ENCODE measurements at places on chromosomes 2 and 18.
A peak's percentile ranks its signal among the peaks of the same experiment; 100 is the strongest.

DNA sequence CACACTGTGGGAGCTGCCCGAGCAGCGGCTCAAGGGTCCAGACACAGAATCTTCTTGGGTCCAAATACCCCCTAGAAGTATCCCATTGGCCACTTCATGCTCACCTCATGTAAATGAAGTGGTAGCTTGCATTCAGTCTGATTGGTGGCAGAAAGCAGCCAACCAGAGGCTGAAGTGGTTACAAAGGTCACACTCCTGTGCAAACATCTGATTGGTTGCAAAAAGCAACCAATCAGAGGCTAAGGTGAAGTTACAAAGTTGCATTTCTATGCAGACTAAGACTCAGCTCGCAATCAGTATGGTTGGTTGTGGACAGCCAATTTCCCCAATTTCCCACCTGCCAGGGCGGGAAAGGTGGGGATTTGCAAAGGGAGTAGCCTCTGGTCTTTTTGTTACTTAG is 94.3 kb downstream of the DGKD start:
- no peak for DNase-seq

GRCh38 chr18:45551142-45551815 is 64.0 kb upstream of the SLC14A2 start:
- no peak for DNase-seq

DNA sequence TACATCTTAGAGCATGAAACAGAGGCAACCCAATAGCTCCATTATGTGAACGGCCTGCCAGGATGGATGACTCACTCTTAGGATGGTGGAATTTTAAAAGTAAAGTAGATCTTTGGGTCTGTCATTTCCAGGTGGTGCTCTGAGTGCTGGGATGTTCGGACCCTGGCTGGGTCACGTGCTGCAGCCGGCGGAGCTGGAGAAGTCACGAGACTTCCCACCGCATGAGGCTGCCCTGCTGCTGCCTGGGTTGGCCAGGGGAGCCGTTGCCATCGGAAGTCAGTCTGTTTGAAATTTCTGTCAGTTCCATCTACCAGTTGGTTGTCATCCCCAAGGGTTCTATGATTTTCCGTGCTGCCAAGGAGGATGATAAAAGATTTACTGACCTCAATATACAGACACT is 93.3 kb upstream of the ALKAL2 start:
- no peak for DNase-seq

GRCh38 chr2:25557179-25558036 is 116.0 kb downstream of the DTNB start:
- DNase-seq, result no peak

DNA sequence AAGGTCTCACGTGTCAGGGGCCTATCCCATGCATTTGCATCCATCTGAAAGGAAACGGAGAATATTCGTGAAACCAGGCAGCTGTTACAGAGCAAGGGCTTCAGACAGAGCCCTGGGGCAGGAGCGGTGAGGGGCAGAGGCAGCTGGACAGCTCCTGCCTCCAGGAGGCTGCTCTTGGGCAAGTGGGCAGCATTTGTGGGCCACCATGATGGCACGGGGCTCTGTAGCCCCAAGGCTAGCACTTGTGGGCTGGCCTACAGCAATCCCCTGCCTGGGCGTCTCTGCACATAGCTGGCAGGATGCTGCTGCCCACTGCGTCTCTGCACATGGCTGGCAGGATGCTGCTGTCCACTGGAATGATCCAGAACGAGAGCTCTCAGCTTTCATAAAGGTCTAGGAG is 52.8 kb upstream of the PTMA start:
- DNase-seq, result no peak

GRCh38 chr2:122105171-122105876 is 349.9 kb downstream of the TSN start:
- no peak for DNase-seq

GRCh38 chr18:3257627-3258120 is 4.3 kb upstream of the MYL12B start:
- DNase-seq, result no peak

GRCh38 chr2:59047373-59047995 is 806.4 kb upstream of the FANCL start:
- no peak for DNase-seq

- DNase-seq, result no peak
Measured at GRCh38 chr18:11883153-11883552, 25.0 kb downstream of the MPPE1 start.

DNA sequence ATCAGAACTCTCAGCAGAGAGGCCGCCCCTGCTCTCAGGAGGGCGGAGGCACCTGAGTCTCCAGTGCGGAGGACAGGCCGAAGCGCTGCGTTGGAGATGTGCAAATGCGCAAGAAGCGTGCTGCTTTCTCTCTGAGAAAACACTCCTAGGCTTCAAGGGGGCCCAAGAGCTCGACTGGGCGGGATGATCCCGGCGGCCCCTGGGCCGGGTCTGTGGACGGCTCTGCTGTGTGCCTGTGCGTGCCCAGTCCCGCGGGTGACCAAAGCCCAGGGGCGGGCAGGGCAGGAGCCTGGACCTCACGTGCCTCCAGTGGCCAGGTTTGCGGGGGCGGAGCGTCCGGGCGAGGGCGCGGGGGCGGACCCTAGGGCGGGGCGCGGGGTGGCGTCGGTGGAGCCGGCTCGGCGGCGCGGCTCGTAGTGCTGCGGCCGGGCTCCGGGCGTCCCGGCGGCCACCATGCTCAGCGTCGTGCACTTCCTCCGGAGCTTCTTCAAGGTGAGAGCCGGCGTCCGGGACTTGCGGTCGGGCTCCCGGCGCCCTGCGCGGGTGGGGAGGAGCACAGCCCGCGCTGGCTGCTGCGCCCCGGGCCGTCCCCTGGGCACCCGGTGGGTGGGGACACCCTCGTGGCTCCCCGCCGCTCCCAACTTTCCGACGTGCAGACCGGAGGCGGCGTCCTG is at the start of gene ARHGEF4:
ARHGEF4 (plus strand) TSS at position 414 of the 674 bp plus-strand sequence; CDS start at position 454, 40 bp downstream.
- DNase-seq, result no peak

DNA sequence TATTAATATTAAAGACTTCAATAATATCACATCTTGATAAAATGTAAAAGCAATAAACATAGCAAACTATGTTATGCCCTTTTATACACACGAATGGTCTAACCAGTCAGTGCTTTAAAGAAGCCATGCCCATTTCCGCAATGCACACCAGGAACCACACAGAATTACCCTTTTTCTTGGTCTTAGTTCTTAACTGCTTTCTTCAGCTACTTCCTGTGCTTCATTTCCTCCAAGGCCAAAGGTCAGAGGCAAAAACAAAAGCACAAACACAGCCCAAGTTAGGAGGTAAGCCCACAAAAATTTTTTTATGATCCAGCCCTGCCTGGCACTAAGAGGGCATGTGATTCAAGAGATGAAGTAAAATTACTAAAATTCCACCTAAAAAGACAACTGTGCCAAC is 267.2 kb downstream of the FBXO15 start:
- no peak for DNase-seq

- DNase-seq, result no peak
Measured at GRCh38 chr2:150802635-150803034, 315.2 kb upstream of the RND3 start.

DNA sequence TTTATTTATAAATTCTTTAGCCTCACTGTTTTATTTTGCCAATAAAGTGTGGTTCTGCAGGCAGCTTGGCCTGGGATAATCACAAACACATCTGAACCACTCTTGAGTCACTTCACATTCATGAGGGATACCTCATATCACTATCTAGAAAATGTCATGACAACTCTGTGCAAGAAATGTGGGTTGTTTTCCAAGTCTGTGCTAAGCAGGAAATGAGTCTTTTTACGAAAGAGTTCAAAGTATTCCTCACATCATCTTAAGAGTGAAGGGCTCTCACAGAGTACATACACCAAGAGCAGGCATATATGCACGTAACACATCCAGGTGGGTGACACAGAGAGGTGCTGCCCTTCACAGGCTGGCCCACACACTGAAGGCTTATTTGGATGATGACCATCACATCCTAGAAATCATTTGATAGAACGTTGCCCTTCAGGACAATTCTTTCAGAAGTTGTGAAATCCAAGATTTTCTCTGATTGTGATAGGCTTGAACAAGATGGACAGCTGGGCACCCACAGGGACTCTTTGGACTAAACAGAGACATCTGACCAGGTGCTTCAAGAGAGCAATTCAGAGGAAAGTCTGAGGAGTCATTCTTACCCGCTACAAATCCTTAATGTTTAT is 811.1 kb upstream of the LRATD1 start:
- DNase-seq, result no peak

- DNase-seq, result no peak
Measured at GRCh38 chr2:69600425-69600824, 43.1 kb downstream of the AAK1 start.

DNA sequence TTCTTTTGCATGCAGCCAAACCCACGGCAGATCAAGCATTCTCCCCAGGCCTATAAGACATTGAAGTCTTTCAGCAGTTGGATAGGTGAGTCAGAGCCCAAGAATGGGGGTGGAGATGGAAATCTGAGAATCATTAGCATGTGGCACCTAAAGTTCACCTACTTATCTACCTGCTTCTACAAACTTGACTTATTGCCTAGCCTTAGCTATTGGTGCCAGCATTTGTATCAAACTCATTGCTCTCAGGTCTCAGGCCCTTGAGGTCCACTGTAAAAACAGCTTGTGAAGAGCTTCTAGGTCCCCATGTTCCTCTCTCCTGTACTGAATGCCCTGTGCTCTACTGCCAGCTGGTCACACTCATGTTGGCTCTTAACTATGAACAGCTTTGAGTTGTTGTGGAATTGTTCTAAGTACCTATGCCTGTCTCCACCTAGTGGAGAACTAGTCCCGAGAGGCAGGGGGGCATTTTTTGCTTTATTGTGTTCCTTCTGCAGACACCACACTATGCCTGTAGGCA is 278.4 kb upstream of the SPRED2 start:
- DNase-seq, result no peak

GRCh38 chr18:44497757-44498490 is 182.8 kb upstream of the SETBP1 start:
- DNase-seq, result no peak

DNA sequence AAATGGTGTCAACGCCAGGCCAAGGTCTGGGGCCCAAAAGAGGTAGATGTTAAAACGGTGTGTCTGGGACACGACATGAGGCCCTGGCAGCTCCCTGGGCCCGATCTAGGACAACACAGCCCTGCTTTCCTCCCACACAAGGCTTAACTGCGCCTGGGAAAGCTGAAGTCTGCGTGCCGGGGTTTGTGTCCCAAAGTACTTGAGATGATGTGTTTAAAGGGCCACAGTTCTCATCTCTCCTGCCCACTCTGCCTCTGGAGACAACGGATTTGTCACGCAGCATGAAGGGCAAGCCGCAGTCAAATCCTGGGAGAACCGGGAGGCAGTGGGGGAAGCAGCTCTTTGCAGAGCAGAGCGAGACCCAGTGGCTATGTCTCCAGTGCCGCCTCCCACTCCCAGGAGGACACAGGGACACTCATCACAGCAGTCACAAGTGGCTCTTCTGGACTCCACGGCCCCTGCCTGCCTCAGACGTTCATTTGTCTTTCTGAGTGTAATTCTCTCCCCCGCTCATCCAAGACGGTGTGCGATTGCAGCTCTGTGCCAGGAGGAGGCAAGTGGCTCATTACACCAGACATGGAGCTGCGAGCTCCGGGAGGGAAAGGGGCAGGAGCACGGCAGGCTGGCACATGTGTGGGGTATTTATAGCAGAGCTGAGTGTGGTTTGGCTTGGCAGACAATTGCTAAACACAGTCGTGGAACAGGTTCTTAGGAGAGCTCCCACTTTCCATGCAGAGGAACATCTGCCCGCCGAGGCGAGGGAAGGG is 57.7 kb upstream of the SEMA4C start:
- DNase-seq, result no peak

GRCh38 chr2:201908901-201909300 is 102.6 kb downstream of the CDK15 start:
- no peak for DNase-seq

GRCh38 chr18:23337599-23338444 is 115.3 kb upstream of the RIOK3 start:
- DNase-seq, result peak; percentile 5

GRCh38 chr2:8487461-8487932 is 194.4 kb upstream of the ID2 start:
- DNase-seq, result no peak

DNA sequence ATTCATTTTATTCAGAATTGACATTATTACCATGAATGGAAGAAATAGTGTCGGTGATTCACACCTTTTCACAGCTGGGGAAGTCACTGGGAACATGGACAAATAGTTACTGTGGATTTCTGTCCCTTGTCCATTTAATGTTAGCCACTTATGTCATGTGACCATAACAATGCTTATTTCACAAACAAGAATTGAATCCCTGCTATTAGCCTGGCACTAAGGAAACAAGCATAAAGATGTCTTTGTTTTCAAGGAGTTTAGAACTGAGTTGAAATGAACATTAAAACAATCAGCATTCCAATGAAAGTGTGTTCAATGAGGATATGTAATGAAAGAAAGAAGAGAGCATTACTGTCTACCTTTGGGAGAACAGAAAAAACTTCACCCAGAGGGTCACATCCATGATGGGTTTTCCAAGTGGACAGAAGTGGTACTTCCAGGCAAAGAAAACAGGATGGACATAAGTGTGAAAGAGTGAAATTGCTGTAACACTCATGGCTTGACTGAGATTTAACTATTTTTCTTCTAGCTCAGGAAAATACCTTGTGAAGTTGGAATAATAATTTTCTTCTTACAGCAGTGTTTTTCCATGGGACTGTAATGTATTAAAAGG is 324.5 kb upstream of the UBE2E3 start:
- no peak for DNase-seq

GRCh38 chr2:232581725-232582124 is 31.2 kb downstream of the EIF4E2 start:
- DNase-seq, result no peak

DNA sequence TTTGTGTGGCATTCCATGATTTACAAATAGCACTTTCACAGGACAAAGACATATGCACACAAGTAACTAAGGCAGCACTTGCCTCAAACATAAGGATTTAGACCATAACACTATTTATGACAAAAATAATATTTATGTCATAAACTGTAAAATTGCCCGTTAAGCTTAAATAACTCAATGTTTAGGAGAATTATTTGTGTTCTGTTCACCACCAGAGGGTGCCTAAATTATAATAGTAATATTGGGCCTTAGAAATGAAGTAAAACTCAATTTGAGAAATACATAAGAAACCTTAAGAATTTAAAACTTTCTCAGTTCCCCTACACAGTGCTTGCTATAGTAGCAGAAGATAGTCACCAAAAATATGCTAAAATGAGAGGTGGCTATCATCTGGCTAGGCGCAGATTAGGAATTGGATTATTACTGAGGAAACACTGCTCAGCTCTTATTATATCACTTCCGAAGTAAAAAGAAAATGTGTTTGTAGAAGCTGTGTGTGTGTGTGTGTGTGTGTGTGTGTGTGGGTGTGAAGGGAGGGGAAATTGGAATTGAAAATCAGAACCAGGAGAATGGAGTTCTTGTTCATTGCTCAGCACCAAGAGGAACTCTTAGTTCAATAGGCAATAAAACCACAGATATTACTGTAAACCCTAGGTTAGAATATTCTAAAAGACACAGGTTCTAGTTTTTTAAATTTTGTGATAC is 4.9 kb upstream of the CHN1 start:
- no peak for DNase-seq

GRCh38 chr18:64334748-64335147 is 185.9 kb upstream of the LINC00305 start:
- DNase-seq, result no peak

DNA sequence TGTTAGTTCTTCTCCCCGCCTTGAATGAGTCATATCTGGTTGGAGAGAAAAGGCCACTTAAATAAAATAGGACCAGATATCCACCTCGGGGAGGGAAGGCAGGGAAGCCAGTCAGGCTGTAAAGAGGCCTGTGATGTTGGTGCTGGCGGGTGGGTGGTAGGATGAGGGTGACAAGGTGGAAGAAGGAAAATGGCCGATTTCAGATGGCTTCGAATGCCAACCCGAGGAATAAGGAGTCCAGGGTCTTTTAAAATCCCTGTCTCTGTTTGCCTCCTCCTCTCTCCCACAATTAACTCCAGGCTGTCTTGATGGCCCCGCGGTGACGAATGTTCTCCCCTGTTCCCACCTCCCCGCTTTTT is 41.5 kb downstream of the CELF4 start:
- no peak for DNase-seq
